ENCODE measurements at places on chromosomes 3 and 15. TPM values are rescaled to one million over a fixed set of nuclear protein-coding genes. Genes with fewer than 3 reads are reported as not detected.

- no peak for DNase-seq
Observed at GRCh38 chr15:57792724-57793449, 86.4 kb downstream of the POLR2M start.

DNA sequence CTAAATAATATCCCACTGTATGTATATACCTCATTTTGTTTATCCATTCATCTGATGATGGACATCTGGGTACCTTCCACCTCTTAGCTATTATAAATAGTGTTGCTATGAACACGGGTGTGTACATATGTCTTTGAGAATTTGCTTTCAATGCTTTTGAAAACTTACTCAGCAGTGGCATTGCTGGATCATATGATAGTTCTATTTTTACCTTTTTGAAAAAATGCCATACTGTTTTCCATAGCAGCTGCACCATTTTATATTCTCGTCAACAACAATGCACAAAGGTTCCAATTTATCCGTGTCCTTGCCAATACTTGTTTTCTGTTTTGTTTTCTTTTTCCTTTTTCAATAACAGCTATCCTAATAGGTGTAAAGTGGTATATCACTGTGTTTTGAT lies 77.1 kb downstream of the PEAK1 start:
- no peak for DNase-seq

GRCh38 chr3:149623824-149624223 lies 34.0 kb downstream of the WWTR1 start:
- no peak for DNase-seq

Gene NOX5
- 1.5 TPM for total RNA-seq

Gene NANOGP8
- total RNA-seq = not detected

DNA sequence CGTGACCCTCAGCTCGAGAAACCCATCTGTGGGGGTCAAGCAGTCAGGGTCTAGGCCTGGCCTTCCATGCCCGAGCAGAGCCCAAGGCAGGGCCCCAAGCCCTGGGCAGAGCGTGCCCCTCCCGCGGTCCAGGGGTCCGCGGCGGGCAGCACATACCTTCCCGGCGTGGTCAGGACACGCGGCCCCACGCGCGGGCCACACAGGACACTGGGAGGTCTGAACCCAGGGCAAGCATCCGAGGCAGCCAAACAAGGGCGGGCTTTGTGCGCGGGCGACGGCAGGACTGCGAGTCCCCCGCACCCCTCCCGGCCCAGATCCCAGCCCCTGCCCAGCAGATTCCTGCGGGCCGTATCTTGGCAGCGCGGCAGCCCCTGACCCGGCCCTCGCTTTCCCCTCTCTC lies 61.6 kb upstream of the ACAN start:
- no peak for DNase-seq

DNA sequence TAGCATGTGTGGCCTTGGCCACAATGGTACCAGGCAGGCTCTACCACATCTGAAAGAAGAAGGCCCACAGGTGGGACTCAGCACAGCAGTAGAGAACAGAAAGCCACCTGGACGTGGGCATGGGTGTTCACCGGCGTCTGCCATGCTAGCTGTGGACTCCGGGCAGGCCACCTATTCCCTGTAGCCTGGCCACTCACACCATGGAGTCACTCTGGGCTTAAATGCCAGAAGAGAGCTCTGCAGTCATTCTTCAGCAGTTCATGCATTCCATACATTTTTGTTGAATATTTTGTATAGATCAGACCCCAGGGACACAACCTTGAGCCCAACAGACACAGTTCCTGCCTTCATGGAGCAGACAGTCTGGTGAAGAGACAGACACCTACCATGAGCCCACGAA lies 138.6 kb downstream of the SRGAP3 start:
- no peak for DNase-seq

Gene CLN6
- 48.7 TPM for total RNA-seq

Gene SPRED1
- total RNA-seq = 16.5 TPM

Gene RBMS3
- total RNA-seq = 3.9 TPM
